ENCODE measurements at places on chromosomes 7 and 10.
A peak's percentile ranks its signal among the peaks of the same experiment; 100 is the strongest.

GRCh38 chr10:44416021-44416771 lies 31.3 kb upstream of the CXCL12 start:
- no peak for DNase-seq

DNA sequence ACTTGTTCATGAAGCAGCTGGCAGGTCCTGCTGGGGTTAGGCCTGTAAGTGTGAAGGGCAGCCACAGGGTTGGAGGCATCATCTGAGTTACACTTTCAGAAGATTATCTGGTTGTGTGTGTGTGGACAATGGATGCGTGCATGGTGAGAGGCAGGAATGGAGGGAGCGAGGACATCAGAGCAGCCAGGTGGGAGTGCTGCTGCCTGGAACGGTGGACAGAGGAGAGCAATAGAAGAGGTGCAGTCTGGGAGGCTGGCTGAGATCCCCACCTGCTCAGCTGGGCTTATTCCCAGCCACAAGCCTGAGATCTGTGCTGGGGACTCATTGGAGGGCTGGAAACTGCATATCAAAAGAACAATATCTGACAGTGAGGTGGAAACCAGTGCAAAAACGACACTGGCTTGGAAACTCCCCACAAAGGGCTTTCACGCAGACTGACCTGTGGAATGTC lies 17.9 kb downstream of the ZNF488 start:
- DNase-seq, result no peak

DNA sequence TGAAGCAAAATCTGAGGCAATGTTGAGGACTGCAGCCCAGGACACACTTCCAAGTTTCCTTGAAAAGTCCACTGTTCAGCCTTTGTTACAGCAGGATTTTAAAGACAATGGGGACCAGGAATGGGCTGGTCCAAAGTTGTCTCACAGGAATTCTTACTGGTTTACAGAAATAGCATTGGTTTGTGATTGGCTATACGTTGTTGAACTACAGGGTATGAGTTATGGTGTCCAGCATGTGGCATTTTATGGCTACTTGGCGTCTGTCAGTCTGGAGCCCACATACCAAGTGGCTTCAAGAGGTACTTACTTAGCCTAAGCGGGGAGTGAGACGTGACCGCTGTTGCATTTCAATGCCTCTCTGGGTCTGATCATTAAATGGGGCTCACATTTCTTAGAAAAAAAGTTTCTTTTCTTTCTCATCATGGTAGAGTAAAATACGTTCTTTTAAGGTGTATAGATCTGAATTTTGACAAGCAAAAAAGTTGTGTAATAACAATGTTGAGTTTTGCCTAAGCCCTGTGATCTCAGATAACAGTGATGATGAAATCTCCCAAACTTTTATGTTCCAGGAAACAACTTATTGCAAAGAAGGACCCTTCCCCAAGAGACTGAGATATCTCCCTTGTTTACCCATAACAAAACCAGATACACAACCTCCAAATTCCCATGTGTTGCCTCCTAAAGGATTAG lies 100.0 kb upstream of the TRIM24 start:
- DNase-seq, result no peak

DNA sequence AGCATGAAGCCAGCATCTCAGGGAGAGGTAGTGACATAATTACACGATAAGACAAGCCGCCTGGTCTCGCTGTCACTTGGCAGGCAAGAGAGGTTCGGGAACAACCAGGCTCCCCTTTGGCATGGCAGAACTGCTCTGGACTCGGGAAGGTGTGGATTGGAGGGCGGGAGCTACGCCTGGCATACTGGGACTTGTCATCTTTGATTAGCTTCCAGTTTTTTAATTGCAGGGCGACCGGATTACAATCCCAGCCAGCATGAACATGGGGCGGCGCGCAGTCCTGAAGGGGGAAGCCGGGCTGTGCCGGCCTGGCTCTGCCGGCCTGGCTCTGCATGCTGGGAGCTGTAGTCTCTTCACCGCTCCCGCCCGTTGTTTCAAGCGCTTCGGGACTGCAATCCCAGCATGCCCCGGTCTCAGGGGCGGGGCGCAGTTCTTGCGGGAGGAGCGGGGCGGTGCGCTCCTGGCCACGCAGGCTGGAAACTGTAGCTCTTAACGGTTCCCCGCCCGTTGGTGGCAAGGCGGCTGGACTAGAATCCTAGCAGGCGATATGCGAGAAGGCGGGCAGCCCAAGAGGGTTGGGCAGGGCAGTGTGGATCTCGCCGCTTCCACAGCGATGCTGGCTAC lies 45.5 kb upstream of the ZNF716 start:
- no peak for DNase-seq

GRCh38 chr10:102072673-102073527 lies 7.8 kb downstream of the HPS6 start:
- DNase-seq, result peak; percentile 64

- no peak for DNase-seq
These were observed 26.2 kb upstream of the CDCA7L start for GRCh38 chr7:21971780-21972396.

GRCh38 chr10:128322106-128322505 lies 195.9 kb upstream of the MKI67 start:
- DNase-seq, result no peak

- DNase-seq, result no peak
These were observed 44.4 kb downstream of the LRRC4 start for GRCh38 chr7:127986581-127987521.

- no peak for DNase-seq
These were observed 123.9 kb upstream of the PPIF start for GRCh38 chr10:79223091-79224048.

GRCh38 chr10:47193666-47194065 lies 106.3 kb upstream of the GDF10 start:
- DNase-seq, result no peak

- no peak for DNase-seq
These were observed 169.5 kb downstream of the FANK1 start for GRCh38 chr10:126065751-126066377.

- no peak for DNase-seq
These were observed 12.6 kb downstream of the TBATA start for GRCh38 chr10:70772627-70773026.

DNA sequence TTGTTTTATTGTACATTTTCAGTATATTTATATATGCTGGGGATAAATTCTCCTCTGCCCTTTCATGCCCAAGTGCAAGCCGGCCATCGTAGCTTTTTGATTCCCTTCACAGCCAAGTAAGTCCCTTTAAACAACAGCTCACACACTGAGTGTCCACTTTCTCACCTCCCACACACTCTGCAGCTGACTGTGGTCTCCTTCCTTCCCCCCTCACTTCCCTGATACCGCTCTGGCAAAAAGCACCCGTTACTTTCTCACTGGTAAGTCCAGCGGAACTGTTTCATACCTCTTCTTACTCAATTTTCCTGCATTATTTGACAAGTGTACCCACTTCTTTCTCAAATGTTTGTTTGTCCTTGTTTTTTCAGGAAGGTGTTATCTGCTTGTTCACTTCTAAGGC lies 35.2 kb downstream of the MGAM start:
- no peak for DNase-seq

DNA sequence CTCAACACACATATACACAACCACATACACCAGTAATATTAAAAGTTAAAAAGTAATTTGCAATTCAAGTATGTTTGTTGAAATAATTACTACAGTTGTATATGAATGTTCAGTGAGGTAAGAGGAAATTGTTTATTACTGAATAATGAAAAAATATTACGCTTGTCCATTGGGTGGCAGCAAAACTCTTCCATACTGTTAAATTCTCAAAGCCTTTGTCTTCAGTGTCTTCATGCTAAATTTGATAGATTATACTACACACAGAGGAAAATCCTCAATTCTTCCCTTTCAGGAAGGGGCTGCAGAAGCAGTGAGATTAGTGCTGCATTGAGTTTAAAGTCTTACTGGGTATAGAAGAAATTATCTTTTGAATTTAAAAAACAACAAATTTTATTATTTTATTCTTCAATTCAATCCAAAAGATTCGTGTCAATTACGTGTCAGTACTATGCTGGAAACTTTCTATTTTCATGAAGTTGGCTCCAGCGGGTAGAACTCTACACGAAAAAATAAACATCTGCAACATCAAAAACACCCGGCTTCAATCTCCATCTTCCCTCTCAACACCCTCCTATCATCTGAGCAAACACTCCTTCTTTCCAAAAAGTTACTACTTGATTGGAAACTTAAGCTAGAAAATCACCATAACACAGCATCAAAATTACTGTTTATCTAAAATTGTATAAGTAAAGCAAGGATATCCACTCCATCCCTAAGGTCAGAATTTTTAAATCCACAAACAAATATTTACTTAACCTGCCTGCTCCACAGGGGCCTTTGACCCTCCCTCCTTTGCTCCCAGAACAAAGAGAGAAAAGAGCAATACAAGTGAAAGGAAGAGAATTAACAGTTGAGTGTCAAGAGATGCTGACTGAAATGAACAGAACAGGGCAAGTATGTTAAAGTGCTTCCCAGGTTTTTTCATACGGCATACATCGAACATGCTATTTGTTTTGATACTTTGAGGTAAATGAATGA lies 37.0 kb upstream of the TES start:
- peak; percentile 64 for DNase-seq

- DNase-seq, result no peak
These were observed 137.1 kb downstream of the CUX1 start for GRCh38 chr7:101954499-101954898.

DNA sequence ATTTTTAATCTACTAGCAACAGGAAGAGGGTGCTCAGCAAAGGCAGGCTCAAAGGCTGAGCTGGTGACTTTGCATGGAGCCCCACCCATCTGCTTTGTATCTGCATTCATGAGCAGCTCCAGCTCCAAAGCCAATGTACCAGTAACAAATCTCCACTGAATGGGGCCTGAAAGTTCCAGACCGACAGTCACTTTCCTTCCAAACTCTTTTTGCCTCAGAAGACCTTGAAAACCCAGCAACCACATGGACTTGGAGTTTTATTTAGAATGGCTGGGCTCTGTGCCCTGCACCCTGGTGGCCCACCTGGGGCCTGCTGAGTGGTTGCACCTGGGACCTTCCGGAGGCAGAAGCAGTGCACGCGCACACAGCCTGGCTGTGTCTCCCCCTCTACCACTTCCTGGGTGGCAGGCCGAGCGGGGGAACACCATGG lies 195.0 kb upstream of the PLXNA4 start:
- no peak for DNase-seq

DNA sequence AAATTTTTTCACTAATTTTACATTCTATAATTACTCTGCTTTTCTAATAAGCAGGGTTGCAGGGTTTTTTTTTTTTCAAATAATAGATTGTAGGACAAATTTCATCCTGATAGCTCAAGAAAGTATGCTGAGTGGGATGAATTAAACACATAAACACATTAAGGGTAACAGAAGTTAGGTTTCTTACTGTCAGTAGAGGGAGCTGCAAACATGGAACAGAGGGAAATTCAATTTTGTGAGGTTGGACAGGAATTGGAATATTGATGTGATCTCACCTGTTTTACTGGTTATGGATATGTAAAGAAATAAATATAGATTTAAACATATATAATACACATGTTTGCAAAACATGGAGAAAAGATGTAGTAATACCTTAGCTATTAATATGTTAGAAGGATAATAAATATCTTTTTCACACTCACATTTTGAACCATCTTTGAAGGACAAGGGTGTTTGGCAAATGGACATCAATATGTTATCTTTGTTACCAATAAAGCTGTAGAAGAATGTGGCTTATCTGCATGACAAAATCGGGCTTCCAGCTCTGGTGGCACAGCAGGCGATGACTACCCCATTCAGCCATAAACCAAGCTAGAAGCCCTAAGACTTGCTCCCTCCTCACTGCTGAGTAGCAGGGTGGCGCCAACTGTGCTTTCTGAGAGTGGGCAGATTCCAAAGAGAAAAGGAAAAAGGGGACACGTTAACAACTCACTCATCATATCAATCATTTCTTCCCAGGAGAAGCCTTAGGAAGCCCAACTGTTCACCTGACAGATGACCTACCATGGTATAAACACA lies 1257.4 kb downstream of the GATA3 start:
- DNase-seq, result no peak

GRCh38 chr7:132568962-132569361 lies 7.3 kb downstream of the PLXNA4 start:
- no peak for DNase-seq

- no peak for DNase-seq
These were observed 150.7 kb upstream of the BET1 start for GRCh38 chr7:94154858-94155257.

DNA sequence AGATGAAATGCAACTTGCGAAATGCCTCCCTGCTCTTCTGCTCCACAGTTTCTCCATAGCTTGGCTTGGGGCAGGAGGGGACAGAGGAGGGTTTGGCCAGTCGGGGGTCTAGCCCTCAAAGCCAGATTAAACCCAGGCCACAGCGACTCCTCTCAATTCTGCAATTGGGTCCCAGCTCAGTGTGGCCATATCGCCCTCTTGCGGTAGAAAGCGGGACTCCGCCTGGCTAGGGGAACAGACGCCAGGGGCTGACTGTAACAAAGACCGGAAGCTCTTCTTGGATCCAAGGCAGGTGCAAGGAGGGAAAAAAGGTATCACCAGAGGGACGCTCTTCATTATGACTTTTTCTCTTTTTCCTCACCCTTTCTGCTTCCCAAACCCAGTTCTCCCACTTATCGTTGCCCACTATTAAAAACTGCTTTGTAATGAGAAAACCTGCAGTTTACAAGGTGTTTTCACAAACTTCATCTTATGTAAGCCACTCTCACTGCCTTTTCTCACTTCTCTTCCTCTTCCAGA lies 36.6 kb upstream of the TNPO3 start:
- DNase-seq, result peak; percentile 54

GRCh38 chr7:40221836-40222235 lies 87.0 kb downstream of the SUGCT start:
- peak; percentile 96 for DNase-seq

DNA sequence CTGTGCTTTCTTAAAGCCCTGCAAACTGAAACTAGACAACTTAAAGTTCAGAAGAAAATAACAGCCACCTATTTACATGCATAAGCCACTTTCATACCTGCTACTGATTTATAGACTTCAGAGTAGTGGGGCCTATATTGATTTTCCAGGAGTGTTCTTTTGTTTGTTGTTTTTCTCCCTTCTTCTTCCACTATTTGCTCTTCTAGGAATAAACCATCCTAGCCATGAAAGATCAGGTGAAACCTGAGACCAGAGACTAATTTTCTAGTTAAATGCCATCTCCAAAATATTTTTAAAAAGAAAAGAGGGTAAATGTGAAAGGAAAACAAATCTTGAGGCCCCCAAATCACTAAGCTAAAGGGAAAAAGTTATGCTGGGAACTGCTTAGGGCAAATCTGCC lies 72.4 kb upstream of the C1GALT1 start:
- no peak for DNase-seq

DNA sequence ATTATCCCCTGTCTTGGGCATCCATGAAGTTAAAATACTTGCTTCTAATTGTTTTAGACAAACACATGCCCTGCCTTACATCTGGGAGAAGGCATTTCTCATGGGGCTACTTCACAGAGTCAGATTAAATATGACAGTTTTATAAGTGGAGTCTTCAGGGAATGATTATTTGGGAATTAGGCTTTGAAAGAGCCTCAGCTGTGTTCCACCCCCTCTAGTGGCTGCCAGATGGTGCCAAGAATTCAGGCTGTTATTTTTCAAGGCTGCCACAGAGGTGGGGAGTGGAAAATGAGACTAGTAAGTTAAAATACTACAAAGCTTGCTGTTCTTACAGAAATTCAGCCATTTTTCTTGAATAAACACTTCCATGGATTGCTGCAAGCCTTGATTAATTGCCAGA lies 45.8 kb upstream of the DNAH11 start:
- no peak for DNase-seq
